ENCODE measurements at places on chromosomes 1 and 21.

GRCh38 chr1:53583021-53583867 lies 124.0 kb downstream of the DMRTB1 start:
- DNase-seq, result no peak

GRCh38 chr1:17957588-17958267 lies 149.9 kb upstream of the IGSF21 start:
- DNase-seq, result no peak

DNA sequence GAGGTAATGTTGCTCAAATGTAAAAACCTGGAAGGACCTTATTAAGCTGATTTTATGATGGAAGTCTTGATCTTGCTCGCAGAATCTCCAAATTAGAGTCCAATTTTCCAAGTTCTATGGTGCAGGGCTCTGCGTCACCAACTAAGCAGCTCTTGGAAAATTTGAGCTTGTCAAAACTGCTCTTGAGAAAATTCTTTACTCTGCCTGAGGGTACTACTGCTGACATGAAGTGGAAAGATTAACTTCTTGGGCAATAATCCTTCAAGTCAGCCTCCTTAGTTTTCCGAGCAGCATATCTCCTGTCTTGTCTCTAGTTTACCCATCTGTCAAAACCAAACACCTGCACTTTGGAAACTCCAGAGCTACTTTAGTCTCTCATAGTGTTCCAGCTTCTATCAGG lies 293.7 kb downstream of the KCTD3 start:
- DNase-seq, result no peak

- DNase-seq, result no peak
These were observed 40.0 kb upstream of the TNFRSF1B start for GRCh38 chr1:12126781-12127180.

DNA sequence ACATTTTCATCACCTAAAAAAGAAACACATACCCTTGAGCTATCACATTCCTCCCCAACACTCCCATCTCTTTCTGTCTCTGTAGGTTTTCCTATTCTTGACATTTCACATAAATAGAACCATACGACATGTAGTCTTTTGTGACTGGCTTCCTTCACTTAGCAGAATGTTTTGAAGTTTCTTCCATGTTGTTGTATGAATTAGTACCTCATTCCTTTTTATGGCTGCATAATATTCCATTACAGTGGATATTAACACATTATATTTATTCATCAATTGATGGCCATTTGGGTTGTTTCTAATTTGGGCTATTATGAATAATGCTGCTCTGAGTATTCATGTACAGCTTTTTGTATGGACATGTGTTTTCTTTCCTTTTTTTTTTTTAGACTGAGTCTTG lies 11.8 kb downstream of the WDTC1 start:
- DNase-seq, result no peak

GRCh38 chr1:213998785-213999184 lies 11.0 kb downstream of the PROX1 start:
- no peak for DNase-seq

DNA sequence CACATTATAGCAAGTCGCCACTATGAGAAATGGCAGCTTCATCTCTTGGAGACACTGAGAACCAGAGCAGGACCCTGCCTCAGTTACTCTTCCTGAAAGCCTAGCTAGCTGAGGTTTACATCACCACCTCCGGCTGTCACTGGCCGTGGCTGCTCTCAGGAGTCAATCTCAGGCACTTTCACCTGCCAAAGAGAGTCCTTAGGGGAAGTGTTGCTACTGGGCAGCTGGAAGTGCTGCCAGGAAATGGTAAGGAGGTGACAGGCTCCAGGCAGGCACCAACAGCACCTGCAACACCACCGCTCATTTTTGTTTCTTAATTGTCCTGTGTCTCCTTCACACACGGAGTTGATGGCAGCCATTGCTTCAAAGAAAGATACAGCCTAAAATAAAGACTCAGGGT lies 92.5 kb downstream of the DSCAM start:
- no peak for DNase-seq

DNA sequence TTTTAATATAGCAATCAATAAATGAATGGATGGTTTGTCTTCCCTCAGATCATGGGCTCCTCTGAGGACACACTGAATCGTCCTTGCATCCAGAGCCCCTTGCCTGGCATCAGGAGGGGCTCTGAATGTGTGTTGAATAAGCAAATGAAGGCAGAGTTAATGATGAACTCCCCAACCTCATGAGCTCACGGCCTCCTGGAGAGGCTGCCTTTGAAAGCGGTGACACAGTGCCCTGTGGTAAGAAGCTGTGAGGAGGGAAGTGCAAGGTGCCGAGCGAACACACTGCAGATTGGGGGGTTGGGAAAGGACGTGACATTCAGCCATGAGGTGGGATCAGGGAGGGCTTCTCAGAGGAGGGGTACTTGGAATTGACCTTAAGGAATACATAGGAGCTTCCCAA lies 3.2 kb upstream of the PARS2 start:
- DNase-seq, result no peak

DNA sequence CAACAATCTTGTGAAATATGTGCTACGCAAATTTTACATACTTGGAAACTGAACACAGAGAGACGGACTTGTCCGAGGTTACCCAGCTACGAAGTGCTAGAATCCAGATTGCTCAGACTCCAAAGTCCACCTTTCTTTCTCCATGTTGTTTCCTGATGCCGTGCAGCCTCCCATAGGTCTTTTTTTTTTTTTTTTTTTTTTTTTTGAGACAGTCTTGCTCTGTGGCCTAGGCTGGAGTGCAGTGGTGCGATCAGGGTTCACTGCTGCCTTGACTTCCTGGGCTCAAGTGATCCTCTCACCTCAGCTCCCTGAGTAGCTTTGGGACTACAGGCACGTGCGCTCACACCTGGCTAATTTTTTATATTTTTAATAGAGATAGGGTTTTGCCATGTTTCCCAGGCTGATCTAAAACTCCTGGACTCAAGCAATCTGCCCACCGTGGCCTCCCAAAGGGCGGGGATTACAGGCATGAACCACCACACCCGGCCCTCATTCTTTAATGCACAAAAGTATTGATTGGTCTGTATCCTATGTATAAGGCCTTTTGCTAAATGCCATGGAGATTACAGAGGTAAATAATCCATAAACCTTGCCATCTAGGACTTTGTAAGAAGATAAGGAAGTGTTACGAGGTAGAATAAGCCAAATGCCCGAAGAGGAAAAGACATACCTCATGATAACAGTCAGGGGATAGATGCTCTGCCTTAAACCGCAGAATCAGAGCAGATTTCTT lies 92.8 kb downstream of the C1orf21 start:
- DNase-seq, result no peak

DNA sequence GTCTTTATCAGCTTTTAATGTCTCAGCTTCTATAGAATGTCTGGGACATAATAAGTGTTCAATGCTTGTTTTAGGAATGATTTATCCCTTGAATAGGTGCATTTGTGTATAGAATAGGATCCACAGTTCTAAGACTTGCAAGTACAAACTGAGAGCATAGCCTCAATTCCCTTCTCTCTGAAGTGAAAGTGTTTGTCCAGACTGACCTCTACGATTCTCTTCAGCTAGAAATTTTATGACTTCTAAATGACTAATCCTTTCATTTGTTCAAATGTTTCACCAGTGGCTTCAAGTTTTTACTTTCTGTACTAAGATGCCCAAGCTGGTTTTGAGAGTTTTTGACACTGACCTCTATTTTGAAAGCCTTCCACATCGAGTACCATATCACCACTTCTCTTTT lies 608.2 kb upstream of the ADGRL4 start:
- no peak for DNase-seq

GRCh38 chr1:203216274-203217138 lies 13.0 kb downstream of the CHIT1 start:
- DNase-seq, result peak; percentile 38

DNA sequence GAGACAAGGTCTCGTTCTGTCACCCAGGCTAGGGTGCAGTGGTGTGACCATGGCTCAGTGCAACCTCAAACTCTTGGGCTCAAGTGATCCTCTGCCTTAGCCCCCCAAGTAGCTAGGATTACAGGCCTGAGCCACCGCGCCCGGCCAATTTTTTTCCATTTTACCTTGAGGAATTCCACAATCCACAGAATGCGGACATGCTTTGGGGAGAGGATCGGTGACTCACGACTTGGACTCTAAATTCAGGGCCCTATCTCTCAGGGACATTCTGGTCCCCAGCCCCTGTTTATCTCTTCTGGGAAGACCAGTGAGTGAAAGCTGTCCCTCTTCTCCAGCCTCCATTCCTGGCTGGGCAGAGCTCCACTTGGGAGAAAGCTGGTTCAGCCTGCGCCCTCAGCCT lies 5.2 kb downstream of the PADI1 start:
- no peak for DNase-seq

GRCh38 chr21:29867796-29868195 lies 72.0 kb downstream of the GRIK1 start:
- DNase-seq, result no peak

GRCh38 chr1:91176250-91176649 lies 154.4 kb upstream of the ZNF644 start:
- no peak for DNase-seq

- no peak for DNase-seq
These were observed 57.4 kb upstream of the PRRC2C start for GRCh38 chr1:171427852-171428471.

- no peak for DNase-seq
These were observed 221.3 kb downstream of the MRPL39 start for GRCh38 chr21:25385911-25386474.

DNA sequence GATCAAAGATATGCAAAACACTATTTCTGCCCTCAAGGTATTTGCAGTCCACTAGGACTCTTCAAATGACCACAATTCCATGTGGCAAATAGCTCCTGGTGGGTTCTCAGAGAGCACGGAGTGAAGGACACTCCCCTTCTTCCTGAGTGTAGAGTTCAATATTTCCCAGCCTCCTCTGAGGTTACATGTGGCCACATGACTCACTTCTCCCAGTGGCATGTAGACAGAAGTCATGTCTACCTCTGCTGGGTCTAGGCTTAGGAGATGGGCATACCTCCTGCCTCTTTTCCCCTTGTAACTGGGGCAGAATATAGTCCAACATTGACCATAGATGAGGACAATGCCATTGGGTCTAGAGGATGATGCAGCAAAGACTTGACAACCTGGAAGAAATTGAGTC lies 191.4 kb downstream of the MIS18A start:
- DNase-seq, result no peak

GRCh38 chr1:228983231-228983660 lies 248.0 kb downstream of the RHOU start:
- DNase-seq, result no peak

GRCh38 chr1:3372317-3372716 lies 82.1 kb upstream of the ARHGEF16 start:
- DNase-seq, result no peak

- DNase-seq, result no peak
These were observed 63.6 kb upstream of the TNFSF18 start for GRCh38 chr1:173114346-173114745.

DNA sequence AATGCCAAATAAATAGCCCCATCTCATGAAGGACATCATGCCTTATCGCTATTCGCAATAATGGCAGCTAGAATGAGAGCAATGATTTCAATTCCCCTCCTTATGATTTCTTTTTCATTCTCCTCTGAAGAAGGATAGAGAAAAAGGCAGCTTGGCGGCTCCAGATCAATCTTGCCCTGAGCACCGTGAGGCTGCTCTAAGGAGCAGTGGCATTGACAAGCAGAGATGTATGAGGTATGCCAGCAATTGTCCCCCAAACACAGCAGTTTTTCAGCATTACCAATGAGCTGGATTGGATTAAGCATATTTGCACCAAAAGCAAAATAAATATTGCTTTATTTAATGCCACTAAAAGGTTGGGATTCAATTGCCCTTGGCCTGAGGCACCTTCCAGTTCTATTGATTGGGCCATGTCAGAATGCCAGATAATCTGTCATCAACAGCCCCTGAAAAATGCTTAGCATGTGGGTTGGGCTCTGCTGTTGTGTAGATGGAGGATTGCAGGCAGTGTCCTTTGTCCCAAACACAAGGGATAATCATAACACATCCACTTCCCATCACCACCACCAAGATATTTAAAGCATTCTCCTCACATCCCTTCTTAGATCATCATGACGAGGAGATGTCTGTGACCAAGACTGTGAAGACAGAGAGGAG lies 135.7 kb downstream of the BEND5 start:
- no peak for DNase-seq

- DNase-seq, result no peak
These were observed 268.1 kb downstream of the DNM3 start for GRCh38 chr1:172109359-172109758.

- DNase-seq, result no peak
These were observed 82.3 kb downstream of the PGM1 start for GRCh38 chr1:63675420-63675931.

DNA sequence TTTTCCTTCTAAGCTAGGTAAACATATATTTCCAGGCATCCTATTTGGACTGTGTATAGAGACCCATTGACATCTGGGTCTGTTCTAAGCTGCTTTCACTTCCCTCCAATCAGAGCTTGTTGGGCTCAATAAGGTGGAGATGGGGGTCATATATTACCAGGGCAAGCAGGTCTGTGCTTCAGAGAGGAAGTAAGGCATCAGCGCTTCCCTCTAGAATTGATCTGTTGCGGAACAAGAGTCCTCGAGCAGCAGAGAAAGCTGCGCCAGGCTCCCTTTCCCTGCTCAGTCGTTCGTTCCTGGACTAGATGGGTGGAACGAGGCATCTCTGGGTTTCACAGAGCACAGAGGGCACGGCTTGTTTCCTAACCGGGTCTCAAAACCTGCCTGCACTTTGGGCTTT lies 63.5 kb downstream of the DISC1 start:
- DNase-seq, result no peak

- DNase-seq, result no peak
These were observed 48.9 kb downstream of the AHDC1 start for GRCh38 chr1:27554759-27555699.

Measured in stimulated activated CD4-positive, alpha-beta T cell treated with anti-CD3 and anti-CD28 coated beads, Interleukin-4, amount 100 ng/mL, for 4 hours (primary cell).